ENCODE measurements at places on chromosomes 11 and 22.

DNA sequence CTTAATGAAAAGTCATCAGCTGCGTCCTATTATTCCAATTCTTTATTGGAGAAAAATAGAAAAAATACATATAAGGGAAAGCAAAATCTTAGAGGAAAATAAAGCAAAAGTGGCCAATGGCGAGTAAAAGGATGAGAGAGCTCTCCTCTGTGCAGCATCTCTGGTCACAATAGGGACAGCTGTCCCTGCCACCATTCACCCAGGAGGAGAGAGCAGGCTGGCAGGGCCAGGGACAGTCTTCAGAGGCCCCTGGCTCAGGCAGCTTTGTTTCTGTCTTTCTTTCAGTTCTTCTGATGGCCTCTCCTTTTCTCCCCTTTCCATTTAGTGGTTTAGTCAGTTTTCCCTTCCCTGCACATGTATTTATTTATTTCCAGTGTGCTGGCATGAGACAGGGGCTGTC lies 941.3 kb downstream of the NTM start:
- no peak for DNase-seq

DNA sequence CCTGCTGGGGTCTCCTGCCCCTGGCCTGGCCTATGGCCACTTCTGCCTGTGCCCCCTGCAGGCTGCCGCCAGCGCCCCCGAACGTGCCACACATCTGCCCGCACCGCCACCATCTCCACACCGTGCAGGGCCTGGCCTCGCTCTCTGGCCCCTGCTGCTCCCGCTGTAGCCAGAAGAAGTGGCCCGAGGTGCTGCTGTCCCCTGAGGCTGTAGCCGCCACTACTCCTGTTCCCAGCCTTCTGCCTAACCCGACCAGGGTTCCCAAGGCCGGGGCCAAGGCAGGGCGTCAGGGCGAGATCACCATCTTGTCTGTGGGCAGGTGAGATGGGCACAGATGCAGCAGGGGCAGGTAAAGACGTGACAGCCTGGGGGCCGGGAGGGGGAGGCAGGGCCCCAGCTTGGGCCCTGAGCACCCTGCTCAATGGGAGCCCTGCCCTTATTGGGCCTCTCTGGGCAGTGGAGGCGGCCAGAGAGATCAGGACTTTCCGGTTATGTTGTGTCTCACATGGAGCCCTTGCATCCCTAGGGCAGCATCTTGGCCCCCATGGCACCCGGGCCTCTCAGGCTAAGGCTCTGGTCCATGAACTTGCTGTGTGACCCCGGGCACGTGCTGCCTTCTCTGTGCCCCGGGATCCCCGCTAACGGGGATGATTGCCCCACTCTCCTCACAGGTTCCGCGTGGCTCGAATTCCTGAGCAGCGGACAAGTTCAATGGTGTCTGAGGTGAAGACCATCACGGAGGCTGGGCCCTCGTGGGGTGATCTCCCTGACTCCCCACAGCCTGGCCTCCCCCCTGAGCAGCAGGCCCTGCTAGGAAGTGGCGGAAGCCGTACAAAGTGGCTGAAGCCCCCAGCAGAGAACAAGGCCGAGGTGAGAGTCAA lies 18.5 kb downstream of the RELT start:
- DNase-seq, result no peak

GRCh38 chr11:133835593-133836548 lies 9.4 kb downstream of the SPATA19 start:
- no peak for DNase-seq

GRCh38 chr11:86726118-86726753 lies 53.8 kb upstream of the ME3 start:
- DNase-seq, result no peak

GRCh38 chr22:17104336-17104935 lies 16.7 kb downstream of the TMEM121B start:
- DNase-seq, result no peak

DNA sequence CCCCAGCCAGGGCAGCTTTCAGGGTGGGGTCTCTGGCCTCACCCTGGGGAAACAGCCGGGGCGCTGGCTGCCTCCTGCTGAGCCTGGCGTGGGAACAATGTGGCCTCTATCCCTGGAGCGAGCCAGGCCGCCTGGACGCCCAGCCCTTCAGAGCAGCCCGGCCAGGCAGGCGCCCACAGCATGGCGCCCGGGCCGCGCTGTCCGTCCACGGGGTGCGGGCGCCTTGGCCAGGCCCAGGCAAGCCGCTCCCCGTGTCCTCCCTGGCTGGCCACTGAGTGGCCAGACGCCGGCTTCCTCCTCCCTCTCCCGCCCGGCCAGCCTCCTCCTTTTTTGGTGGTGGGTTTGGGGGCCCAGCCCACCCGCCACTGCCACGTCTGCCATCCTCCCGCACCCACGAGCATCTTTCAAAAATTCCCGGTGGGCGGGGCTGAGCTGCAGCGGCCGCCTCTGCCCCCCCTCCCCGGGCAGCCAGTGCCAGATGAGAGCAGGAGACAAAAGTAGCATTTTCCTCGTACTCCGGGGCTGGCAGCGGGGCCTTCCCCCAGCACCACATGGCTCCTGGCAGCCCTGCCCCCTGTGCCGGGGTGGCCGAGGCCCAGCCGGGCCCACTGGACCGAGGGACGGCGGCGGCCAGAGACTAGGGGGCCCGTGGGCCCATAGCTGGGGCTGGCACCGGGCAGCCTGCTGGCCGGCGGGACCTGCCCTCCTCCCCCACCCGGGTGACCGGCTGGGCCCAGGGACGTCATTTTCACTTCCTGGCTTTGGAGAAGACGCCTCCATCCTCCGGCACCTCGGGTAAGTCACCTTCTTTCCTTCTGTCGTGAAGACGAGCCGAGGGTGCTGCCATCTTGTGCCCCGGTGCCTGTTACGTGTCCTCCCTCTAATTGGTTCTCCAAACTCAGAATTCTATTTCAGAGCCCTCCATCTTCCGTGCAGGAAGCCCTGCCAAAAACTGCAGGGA lies 70.2 kb upstream of the PPARA start:
- no peak for DNase-seq

DNA sequence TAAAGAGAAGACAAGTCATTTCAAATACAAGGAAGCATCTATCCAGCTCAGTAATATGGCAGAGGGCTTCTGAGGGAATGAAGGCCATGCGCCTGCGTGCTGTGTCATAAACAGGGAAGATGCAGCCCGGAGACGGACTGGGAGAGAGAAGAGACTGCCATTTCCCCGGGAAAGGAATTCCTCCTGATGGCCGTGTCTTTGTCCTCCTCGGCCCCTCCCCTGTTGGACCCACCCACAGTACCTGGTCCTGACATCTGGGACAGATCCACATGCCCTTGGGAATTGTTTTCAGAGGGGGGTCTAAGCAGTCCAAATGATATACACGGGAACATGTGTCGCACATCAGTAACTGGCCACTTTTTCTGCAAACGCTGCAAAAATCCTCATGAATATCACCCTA lies 15.5 kb downstream of the LARGE2 start:
- no peak for DNase-seq

DNA sequence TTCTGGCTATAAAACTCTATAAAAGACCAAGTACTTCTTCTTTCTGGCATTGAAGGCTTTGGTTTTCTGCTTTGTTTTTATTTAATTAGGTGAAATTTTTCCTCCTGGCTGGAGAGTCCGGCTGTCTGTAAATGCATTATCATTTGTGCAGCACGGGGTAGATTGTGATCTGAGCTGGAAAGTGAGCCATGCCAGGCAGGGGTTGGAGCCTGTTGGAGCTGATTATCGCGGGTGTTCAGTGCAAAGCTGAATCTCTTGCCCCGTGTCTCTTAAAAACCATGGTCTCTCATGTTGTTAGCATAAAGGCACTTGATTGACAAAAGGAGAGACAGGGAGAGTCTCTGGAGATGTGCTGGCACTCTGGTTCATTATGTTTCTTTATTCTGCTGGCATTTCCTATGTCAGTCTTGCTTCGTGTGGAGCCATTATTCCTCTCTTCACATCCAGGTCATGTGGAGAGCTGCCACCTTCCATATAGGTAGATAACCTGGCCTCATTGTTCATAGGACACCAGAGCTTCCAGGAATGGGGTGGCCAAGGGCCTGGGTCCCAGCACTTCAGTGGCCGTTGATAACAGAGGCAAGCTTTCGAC lies 75.2 kb downstream of the LDLRAD3 start:
- no peak for DNase-seq

GRCh38 chr11:94586978-94587377 lies 19.8 kb downstream of the PIWIL4 start:
- DNase-seq, result no peak

- DNase-seq, result no peak
These were observed 902.4 kb upstream of the CCDC90B start for GRCh38 chr11:84188521-84188920.

DNA sequence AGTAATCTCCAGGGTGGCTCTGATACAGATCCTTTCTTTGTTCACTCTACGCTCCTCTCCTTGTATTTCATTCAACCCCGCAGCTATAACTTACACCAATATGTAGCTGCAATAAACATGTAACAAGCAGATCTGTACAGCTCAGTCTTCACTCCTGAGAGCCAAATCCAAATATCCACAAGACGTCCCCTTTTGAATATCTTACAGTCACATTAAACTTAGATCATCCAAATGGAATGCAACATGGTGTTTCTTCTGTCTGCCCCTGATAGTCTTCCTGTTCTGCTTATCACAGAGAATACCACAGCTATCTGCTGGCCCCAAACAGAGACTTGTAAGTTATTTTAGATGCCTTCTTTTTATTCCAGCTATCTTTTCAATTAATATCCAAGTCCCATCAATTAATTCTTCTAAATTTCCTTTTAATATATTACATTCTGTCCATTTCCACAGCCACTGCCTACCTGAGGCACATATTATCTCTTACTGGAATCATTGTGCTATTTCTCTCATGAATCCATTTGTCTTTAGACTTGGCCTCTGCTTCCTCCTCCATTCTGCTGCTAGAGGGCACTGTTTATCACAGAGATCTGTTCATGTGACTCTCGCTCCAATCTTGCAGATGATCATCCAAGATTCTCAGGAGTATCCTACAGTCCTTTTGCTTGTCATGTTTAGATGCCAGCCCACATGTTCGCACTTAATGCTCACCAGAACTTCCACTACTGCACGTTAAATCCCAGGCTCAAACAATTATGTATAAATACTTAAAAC lies 908.6 kb downstream of the NTM start:
- peak; percentile 37 for DNase-seq

DNA sequence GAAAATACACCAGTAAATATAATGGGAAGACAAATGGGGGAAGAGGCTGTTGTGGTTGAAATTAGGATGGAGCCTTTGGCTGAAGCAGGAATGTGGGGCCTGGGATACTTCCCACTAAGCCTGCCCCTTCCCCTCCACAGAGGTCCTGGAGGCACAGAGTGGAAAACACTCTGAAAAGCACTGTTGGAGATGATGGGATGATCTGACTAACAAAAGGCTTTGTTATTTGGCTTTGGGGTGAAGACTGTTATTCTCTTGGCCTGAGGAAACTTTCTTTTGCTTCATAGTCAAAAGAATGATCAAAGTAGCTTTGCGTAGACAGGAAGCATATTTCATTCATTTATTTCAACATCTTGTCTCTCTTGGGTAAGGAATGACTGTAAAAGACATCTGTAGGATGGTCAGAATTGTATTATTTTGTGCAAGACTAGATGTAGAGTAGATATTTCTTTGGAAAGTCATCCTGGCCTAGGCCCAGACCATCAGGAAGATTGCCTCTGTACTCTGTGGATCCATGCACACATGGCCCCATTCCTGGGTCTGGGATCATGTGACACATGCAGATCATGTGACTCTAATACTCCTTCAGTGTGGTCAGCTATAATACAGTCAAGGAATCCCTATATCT lies 111.4 kb downstream of the SPON1 start:
- DNase-seq, result no peak

- no peak for DNase-seq
These were observed 201.5 kb downstream of the TBC1D22A start for GRCh38 chr22:46963672-46964545.

DNA sequence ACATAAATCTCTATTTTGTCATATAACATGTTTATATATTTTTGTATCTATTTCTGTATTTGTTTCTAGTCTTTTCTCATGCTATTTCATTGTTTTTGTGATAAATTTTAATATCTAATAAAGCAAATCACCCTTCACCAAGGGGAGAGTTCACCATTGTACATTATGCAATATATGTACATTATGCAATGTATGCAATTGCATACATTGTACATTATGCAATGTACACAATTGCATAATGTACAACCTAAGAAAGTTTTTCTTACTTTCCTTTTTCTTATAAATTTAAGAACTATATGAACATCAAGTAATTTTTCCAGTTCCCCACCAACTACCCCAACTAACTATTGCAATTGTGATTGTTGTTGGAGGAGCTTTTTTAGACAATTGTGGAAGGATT lies 44.1 kb upstream of the GLYATL2 start:
- DNase-seq, result no peak

DNA sequence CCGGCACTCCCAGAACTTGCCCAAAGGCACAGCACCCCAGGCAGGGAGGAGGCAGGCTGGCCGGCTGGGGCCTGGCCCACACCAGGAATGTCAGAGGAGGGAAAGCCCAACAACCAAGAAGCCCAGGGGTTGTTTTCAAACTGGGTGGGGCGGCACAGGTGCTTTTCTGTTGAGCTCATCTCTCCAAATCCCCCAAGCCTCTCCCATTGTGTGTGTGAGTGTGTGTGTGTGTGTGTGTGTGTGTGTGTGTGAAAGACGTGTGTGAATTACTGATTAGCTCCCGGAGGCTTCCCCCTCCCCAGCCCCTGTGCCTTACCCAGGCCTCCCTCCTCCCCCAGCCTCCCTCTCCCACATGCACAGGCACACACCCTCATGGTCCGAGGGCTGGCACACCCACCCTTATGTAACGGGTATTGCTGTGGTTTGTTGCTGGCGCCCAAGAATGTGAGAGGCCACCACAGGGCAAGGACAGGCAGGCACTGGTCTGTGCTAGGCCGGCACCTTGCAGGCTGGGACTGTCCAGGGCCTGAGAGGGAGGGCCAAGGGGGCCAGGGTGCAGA lies 15.9 kb downstream of the TRIM29 start:
- DNase-seq, result no peak

DNA sequence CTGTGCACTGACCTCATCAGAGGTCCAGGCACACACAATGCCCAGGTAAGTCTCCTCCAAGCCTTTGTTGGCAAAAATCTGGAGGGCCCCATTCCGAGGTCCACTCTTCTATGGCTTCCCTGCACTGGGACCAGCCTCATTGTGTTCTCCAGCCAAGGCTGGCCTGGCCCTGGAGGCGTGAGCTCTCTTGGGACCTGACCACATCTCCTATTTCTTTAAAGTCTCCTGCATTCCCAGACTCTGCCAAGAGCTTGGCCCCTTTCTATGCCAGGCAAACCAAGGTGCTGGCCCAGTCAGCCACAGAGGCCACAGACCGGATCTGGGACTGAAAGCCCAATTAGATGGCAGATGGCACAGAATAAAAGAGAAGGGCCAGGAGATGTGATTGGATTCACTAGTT lies 55.1 kb downstream of the C11orf58 start:
- DNase-seq, result no peak

GRCh38 chr11:27429761-27430393 lies 42.7 kb downstream of the LGR4 start:
- DNase-seq, result no peak

Data from WERI-Rb-1 (cell line).